Thoracic aorta (tissue), 2 donors: ENCODE measurements at places on chromosomes 12 and 14.

GRCh38 chr12:32261638-32262037, 137.7 kb upstream of the FGD4 start:
- DNase-seq: no peak

- DNase-seq: no peak
These were observed 48.4 kb downstream of the SMIM41 start for GRCh38 chr12:52127683-52128450.

- DNase-seq: no peak
These were observed 3.3 kb downstream of the DLK1 start for GRCh38 chr14:100729982-100730381.

- DNase-seq: no peak
These were observed 372.9 kb upstream of the FAR2 start for GRCh38 chr12:28776220-28776619.

DNA sequence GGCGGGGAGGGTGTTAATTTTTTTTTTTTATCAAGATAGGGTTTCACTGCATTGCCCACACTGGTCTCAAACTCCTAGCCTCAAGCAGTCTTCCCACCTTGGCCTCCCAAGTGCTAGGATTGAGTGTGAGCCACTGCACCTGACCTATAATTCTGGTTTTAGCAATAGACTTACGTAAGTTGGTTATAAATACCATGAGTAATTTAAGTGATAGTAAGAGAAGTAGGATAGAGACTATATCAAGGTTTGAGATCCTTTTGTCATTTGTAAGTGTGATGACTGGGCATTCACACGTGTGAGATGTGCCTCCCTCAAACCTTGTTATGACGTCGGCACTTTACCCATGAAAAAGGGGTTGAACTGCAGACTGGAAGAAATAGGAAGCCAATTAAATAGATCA, 22.5 kb downstream of the SINHCAF start:
- DNase-seq: no peak

GRCh38 chr12:6198051-6198450, 2.1 kb upstream of the CD9 start:
- no peak for DNase-seq

GRCh38 chr14:91841065-91841464, 26.3 kb downstream of the TC2N start:
- no peak for DNase-seq

DNA sequence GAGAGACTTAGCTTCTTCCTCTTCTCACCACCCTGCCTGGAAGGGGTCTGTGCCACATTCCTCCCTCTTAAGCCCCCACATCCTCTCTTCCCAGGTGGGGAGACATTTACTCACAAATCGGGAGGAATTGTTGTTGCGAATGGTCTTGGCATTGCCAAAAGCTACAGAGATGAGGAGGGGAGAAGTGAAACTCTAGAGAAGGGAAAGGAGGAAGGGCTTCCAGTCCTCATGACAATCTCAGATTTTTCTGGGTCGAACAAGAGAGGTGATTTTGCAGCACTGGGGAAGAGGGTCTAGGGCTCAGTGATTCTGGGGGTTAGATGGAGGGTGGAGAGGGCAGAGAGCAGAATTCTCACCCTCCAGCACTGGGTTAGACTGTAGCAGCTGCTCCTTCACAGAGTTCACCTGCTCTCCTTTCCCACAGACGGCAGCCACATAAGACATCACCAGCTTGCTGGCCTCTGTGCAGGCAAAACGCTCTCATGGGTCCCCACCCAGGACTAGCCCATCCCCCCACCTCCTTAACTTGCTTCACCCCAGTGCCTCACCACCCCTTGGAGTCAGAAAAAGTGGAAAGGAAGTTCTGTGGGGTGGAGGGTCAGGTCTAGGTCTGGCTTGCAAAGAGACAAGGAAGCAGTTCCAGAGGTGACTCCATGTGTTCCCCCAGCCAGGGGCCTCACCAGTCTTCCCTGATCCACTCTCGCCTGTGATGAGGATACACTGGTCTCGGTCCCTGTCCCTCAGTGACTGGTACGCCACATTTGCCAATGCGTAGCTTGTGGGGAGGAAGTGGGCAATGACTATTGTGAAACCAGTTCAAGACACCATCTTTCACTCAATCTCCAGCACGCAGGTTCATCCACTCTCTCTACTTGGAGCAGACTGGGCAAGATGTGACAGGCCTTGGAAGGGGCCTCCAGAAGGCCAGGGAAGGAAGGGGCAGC, 2.7 kb downstream of the MYO1A start:
- no peak for DNase-seq

DNA sequence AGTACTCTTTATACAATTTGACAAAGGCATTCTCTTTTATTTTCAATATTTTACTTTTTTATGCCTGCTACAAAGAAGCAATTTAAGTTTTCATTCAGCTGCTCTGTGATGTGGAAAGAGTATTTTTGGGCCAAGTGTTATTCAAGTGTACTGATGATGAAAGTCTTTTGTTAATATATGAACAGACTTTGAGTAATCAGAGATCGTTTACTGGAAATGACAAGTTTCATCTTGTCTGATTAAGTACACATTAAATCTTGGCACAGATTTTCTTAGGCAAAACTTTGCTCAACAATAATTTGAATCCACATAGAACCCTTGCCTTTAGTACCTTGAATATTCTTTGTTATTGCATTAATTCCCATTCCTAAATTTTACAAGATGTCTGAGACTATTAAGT, 13.3 kb upstream of the PZP start:
- DNase-seq: no peak

DNA sequence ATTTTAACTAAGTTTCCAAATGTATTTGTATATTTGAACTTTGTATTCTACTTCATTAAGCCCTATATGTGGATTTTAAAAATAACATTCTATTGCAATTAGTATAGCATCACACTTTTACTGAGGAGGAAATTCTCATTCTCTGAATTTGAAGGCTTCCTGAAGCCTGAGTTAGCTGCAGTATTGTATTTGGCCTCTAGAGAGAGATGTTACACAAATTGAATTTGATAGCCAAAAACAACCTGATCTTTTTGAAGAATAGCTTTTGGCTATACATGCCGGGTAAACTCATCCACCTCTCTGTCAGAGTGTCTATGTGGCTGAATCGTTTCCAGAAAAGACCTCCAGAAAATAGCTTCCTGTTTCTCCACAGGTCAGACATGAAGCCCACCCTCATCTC, 316.5 kb upstream of the OR4E1 start:
- no peak for DNase-seq

- no peak for DNase-seq
These were observed 173.5 kb upstream of the FRMD6 start for GRCh38 chr14:51478175-51478621.

GRCh38 chr12:52364061-52364460, 3.2 kb downstream of the KRT85 start:
- DNase-seq: no peak

DNA sequence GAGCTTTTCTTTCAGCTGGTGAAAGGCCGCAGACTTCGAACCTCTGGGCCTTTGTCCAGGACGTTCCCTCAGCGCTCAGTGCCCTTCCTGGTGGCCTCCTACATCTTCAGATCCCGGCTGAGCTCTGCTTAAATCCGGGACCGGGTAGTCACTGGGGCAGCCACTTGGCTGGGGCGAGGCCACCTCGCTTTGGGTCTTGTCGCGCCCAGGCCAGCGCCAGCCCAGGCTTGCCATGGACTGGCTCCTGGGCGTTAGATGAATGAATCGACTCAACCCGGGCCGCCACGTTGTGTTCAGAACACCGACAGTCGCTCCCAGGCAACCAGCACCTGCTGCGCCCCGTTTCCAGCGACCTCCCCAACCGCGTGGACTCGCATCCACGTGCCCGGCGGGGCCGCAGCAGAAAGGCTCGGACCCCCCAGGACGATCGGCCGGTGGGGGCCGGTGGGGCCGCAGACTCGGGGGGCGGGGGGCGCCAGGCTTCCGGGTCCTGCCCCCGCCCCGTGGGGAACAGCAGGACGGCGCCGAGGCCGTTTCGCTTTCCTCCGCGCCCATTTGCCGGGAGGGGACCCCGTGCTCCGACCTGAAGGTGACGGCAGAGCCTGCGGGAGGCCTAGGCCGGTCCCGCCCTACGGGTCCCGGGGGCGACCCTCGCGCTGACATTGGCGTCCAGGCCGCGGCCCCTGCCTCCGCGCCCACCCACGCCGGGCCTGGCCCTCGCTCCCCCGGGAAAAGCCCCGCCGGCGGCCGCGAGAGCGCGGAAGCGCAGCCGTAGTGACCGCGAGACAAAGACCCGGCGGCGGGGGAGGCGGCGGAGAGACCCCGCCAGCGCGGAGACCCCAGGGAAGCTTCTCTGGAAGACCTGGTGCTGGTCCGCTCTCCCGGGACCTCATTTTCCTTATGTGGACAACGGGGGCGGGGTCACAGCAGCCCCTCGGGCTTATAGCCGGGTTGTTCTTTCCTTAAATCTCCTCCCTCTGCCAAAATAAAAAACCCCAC, 37.3 kb upstream of the RCOR1 start:
- DNase-seq: peak; percentile 13

DNA sequence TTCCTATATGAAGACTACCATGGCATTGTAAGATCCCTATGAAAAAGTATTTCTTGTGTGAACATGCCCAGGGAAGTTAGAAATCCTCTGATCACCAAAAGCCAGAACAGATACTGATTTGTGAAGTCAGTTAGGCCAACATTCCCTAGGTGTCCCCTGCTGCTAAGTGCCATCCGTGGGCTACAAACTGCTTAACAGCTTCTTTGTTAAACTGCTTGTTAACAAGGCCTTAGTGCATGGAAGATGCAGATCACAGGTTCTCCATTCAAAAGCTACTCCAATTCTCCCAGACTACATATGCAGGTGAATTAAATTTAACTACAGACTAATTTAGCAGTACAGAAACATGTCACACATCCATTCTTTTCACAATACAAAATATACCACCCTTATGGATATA, 108.2 kb downstream of the PRICKLE1 start:
- DNase-seq: no peak

DNA sequence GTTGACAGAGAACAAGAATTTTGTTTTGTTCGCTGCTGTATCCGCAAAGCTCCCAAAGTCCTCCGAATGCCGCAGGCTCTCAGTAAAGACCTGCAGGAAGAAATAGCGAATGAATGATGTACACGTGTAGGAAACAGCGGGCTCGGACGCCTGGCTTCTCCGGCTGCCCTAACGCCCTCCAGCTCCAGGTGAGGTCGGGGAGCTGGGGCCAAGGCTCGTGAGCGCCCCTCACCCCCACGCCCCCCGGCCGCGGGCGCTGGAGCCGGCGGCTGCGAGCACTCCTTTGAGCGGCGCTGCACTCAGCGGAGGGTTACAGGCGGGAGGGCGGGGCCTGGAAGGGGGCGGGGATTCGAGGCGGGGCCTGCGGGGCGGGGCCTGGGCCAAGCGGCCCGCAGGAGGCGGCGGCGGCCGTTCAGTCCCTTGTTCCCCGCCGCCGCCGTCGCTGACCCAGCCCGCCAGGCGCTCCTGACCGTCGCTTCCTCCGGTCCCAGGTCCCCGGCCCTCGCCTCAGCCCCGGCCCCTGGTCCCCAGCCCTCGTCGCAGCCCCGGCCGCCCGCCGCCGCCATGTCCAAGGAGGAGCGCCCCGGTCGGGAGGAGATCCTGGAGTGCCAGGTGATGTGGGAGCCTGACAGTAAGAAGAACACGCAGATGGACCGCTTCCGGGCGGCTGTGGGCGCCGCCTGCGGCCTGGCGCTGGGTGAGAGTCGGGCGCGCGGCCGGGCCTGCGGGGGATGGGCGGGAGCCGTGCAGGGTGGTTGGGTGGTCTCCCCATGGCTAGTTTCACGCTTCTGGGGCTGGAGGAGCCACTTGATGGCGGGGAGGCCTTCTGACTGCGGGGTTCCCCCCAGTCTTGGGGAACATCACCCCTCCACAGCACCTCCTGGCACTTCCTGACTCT, at the start of gene AACS:
Gene AACS, plus strand, starts transcription at position 415 of the 898 bp plus-strand sequence. Its CDS starts 150 bp downstream, at position 565.
- DNase-seq: peak; percentile 25

DNA sequence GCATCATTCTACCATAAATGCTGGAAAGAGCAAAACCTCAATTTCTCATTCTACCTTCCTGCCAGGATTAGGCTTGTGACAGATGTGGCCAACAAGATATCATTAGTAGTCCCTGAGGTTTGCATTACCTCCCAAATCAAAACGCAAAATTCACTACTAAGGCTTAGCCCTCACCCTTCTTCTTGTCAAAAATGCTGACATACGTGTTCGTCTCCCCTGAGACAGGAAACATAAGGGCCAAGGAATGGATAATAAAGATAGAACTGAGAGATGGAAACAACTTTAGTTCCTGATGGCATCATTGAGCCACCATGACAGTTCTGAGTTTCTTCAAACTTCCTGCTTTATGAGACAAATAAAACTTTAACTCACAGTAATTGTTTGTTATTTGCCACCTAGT, 642.1 kb downstream of the NOVA1 start:
- no peak for DNase-seq

DNA sequence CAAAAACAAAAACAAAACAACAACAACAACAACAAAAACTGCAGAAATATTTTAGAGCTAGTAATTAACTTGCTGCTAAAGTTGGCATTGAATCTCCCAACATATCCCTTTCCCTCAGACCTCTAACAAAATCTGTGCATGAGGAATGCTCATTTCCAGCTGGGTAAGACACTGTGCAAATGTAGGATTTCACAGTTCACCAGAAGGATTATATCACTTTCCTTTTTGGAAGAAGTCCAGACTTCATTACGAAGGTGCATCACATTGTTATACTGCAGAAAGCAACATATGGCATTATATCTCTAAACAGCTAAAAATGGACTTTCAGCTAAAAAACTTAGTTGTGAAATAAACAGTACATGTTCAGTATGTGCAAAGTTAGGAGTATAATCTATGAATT, 341.8 kb downstream of the FSCB start:
- DNase-seq: no peak

GRCh38 chr14:38261620-38262019, 5.7 kb upstream of the CLEC14A start:
- no peak for DNase-seq

DNA sequence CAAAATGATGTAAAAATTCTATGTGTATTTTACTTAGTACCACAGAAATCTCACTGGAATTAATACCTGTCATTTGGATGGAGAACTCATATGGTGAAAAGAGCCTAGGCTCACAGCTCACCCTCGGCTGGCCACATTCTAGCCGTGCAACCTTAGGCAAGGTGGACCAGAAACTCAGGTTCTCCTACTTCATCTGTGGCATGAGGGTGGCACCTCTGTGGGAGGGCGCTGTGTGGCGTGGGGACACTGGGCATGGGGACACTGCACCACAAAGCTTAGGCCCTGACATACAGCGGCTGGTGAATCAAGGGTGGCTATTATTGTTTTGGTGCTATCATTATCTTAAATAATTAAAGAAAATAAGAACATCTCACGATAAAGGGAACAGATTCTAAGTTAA, 47.1 kb downstream of the EML1 start:
- no peak for DNase-seq

GRCh38 chr14:101587441-101587911, 26.2 kb downstream of the DIO3 start:
- DNase-seq: no peak
